ELR (cell line): ENCODE measurements at places on chromosomes 4 and X.

GRCh38 chrX:46673620-46674359, 85.1 kb downstream of the SLC9A7 start:
- DNase-seq: no peak

GRCh38 chrX:39296472-39296871, 495.2 kb downstream of the MID1IP1 start:
- no peak for DNase-seq

GRCh38 chr4:73865431-73866096, 3.6 kb upstream of the CXCL1 start:
- DNase-seq: no peak

- DNase-seq: peak; percentile 58
Measured at GRCh38 chrX:15349046-15349445, 13.7 kb upstream of the PIGA start.

GRCh38 chrX:154082396-154083125, 15.0 kb downstream of the MECP2 start:
- DNase-seq: peak; percentile 78
